ENCODE measurements at places on chromosomes 11 and 22.

GRCh38 chr11:32902089-32902665, 9.6 kb downstream of the QSER1 start:
- no peak for DNase-seq

- DNase-seq = no peak
Observed at GRCh38 chr11:7473717-7474116, 11.6 kb upstream of the OLFML1 start.

- DNase-seq = no peak
Observed at GRCh38 chr11:129252621-129253020, 60.5 kb upstream of the ARHGAP32 start.

GRCh38 chr11:108847298-108847990, 182.6 kb downstream of the DDX10 start:
- DNase-seq = no peak

DNA sequence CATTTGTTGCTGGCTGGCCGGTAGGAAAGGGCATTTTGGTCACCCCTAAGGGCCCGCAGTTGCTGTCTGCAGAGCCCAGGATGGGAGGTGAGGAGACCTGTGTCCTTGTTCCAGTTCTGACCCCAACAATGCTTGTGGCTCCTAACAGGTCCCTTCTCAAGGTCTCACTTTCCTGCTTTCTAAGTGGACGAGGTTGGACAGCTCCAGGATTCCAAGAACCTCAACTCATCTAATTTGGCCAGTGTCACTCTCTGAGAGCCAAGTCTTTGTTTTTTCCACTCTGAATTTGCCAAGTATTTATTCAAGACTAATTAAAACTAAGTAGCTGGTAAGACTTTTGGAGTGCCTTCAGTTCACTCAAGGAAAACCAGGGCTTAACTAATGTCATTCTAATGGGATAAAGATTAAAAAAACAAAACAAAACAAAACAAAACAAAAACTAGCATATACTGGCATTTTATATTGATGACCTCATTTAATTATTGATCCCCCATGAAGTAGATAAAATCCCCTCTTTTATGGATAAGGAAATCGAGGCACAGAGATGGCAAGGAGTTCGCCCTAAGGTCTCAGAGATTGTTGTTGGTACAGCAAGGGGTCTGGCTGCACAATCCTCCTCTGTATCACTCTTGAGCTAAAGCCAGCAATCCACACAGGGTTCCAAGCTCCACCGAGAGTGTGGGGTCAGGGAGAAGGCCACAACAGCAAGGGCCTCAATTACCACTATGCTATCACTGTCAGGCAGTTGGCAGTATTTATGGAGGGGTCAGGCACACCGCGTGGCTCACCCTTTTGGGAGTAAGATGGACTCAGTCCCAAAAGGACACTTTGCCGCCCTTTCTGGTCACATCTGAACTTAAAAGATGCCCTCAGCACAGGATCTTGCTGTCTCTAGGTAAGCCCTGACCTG, 8.1 kb downstream of the SGSM1 start:
- DNase-seq = no peak

DNA sequence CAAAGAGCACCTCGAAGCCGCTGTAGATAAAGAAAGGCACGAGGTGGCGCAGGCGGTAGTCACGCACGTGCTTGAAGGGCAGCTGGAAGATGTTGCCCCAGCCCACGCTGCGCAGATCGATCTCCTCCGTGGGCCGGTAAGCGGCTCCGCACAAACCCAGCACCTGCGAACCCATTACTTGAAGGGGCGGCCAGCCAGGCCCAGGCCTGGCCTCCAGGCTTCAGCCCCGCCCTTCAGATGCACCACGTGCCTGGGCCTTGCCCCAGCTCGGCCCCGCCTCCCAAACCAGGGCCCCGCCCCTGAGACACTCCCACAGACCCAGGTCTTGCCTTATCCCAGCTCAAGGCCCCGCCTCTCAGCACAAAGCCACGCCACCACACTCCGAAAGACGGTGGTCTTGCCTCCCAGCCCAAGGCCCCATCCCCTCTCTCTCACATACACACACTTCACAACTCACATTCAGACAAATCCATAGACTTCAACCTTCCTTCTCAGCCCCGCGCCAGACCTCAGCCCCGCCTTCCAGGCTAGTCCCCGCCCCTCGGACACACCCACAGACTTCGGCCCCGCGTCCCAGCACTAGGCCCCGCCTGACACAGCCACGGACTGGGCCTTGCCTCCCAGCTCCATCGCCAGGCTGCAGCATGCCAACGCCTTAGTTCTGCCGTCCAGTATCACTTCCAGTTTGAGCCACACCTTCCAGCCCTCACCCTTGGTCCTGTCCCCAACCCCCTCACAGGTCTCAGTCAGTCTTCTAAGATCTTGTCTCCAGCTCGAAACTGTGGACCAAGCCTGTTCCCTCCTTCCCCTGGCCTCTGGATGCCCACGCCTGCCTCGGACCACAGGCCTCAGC, 7.0 kb downstream of the UNC93B1 start:
- DNase-seq = peak; percentile 74

DNA sequence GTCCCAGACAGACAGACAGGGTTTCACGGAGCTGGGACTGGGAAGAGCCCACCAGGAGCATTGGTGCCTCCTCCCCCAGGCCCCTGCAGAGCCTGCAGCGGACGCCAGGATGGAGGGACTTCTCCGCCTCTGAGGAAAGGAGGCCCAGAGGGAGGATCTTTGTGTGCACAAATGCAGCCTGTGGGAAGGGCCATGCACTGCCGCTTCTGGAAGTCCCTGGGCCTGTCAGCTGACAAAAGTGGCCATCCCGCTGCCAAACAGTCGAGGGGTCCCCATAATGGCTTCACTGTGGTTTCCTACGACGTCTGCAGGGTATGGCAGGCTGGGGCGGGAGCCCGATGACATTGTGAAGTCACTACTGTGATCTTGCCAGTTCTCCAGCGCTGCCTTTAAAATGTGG, 73.8 kb downstream of the TP53I11 start:
- DNase-seq = peak; percentile 52

DNA sequence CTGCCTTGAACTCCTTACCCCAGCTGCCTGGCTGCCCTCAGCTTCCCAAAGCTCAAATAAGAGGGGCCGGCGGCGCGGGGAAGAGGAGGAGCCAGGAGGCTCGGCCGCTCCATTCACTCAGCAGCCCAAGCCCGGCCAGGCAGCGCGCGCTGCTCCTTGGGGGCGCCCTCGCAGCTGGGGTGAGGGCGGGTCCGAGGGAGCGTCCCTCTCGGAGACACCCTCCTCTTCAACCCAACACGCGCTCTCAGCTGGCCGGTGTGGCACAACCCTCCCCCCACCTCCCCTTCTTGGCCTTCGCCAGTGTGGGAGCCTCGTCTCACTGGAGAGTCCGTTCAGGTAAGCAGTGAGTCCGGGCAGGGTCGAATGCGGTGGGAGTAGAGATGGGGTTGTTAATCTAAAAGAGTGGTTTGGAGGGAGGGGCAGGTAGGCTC, at the start of gene WT1:
TSS of gene WT1 (minus strand) at position 29 of the 431 bp plus-strand sequence.
- peak; percentile 63 for DNase-seq

- peak; percentile 51 for DNase-seq
Observed at GRCh38 chr11:128884703-128885338, 6.3 kb upstream of the KCNJ5 start.

DNA sequence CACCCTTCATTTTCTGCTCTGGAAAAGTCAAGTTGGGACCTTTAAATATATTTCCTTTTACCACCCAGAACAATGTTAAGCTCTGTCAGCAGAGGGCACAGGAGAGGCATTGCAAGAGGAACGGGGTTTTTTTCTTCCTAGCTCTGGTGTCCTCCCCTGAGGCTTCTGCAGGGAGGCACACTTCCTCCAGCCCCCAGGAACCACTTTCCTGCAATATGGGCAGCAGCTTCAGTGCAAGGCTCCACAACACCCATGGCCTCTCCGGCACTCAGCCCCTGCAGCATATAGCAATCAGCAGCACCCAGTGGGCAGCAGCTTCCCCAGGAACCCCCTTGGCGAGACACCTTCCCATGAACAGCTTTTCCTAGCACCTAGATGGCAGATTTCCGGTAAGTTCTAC, 101.4 kb downstream of the SYT9 start:
- DNase-seq = peak; percentile 15

DNA sequence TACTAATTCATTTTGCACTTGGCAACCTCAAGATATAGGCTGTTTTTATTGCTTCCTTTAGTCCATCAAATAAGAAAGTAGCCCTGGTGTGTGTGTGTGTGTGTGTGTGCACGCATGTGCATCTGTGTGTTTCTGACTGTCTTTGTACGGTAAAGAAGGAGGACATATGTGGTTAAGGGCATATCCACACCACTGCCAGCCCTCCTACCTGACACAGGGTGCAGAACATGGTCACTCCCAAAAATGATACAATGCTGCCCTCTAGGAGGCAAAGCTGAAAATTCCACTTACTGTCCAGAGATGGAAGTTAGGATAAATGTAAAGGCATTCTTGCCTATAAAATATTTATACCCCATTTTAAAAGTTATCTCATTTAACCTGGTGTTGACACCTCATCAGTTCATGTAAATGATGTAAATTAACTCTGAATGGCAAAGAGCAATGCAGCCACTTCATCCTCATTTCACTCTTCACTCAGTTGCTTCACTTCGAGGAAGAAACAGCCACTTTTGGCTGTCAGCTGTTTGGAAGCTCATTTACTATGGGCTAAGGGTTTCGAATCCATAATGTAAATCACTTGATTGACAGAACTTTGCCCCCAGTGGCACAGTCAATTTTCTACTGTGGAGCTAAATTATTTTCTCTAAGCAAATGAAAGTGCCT, 83.1 kb upstream of the MTNR1B start:
- DNase-seq = peak; percentile 34

DNA sequence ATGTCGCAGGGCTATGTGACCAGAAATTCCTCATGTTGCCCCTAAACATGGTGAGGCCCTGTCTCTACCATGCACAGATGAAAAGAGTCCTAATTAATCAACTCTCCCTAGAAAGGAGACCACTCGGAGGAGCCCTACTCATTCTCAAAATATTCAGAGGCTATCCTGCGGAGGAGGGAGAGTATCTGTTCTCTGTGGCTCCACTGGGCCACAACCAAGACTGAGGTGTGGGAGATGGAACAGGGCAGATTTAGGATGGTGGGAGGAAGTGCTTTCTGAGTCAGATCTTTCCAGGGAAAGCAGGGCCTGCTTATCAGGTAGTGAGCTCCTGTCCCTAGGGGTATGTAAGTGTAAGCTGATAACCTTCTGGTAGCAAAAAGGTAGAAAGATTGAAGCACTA, 37.0 kb upstream of the PRDM11 start:
- no peak for DNase-seq

DNA sequence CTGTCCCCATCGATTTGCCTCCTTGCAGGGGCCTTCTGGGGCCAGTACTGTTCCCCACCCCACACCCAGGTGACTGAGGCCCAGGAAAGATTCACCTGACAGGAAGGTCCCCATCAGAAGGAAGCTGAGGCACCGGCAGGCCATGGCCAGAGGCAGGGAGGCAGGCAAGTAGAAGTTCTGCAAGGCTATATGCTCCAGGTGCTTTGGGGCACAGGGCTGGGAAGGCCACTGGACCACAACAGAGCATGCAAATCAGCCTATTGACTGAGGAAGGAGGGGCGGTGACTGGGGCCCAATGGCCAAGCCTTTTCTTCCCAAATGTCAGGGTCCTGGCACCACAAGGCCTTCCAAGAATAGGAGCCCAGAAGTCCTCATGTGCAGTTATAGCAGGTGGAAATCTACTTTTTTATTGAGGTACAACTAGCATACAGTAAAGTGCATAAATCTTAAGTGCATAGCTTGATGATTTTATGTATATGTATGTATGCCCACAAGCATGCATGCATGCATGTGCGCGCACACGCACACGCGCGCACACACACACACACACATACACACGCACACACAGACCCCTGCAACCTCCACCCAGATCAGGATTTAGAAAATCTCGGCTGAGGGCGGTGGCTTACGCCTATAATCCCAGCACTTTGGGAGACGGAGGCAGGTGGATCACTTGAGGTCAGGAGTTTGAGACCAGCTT, at the start of gene VPREB3:
TSS of gene VPREB3 (minus strand) at position 206 of the 700 bp plus-strand sequence. CDS start at position 144, 62 bp downstream.
- DNase-seq = no peak

- DNase-seq = no peak
Observed at GRCh38 chr11:77748266-77748665, 72.3 kb downstream of the RSF1 start.

GRCh38 chr11:72088076-72088808, 7.6 kb downstream of the LRRC51 start:
- DNase-seq = no peak

DNA sequence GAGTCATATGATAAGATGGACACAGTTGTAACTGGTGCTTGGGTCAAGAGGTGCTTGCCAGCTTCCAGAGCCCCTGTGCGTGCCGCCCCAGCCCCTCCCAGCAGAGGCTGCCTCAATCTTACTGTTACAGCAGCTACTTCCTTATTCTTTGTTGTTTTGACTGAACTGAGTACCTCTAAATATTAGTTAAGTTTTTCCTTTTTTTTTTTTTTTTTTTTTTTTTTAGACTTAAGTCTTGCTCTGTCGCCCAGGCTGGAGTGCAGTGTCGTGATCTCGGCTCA, 8.8 kb downstream of the ZBED4 start:
- no peak for DNase-seq

DNA sequence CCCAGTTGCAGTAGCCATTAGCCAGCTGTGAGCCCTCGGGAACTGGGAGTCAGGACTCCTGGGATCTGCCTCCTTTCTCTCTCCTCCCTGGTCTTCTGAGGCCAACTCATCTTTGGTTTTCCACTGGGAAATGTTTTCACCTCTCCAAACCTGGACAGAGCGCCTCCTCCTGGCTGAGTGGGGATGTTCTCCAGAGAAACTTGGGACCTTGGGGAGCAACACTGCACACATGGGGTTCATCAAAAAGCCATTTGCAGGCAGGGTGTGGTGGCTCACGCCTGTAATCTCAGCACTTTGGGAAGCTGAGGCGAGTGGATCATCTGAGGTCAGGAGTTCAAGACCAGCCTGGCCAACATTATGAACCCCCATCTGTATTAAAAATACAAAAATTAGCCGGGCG, 145.4 kb downstream of the NECTIN1 start:
- no peak for DNase-seq

DNA sequence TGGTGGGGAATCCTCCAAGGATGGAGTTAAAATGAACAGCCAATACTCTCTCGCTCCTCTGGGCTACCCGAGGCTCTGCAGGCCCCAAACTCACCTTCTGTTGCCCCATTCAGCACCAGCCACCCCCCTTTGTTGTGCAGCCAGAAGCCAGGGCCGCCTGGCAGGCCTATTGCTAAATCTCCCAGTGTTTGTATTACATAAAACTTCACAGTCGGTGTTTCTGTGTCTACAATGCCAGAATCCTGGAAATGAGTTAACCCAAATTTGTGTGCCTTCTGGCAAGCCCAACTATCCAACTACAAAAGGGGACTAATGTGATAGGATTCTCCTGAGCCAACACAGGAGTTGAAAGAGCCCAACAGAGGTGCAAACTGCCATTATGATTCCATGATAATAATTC, 9.3 kb downstream of the KCNJ5 start:
- no peak for DNase-seq

DNA sequence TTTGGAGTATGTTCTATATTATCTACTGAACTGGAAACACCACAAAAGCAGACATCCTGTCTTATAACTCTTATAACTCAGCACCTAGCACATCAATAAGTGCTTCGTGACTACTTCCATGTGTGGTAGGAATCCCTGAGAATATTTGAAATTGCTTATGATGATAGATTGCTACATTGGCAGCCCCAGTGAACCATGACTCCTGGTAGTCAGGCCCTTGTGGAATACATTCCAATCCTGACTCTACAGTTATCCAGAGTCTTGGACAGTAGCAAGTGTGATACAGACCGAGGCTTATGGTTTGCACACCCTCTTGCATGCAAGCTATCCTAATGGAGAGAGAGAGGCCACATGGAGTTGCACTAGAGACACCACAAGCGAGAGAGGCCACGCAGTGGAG, 59.5 kb upstream of the PHF21A start:
- no peak for DNase-seq
